ENCODE measurements at places on chromosomes 16 and 17. TPM values are rescaled to one million over a fixed set of nuclear protein-coding genes. Genes with fewer than 3 reads are reported as not detected.

Gene SPATA32
- total RNA-seq: not detected

Gene STH
- total RNA-seq: not detected

Gene KCNH6
- total RNA-seq: not detected

Gene RFWD3
- 35.5 TPM for total RNA-seq

DNA sequence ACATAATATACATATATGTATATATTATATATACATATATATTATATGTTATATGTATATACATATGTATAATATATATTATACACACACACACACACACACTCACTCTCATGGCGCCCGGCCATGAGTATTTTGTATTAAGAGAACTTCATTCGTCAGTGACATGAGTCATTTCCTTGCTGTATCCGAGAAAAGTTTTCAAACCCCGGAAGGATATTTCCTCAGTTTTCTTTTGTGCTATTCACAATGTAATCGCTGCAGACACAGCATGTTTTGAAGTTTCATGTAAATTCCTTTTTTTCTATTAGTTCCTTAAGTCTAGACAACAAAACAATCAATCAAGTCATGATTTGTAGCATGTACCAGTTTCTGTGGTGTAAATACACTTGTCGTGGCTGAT is 33.3 kb downstream of the OR1D5 start:
- DNase-seq: peak; percentile 94

DNA sequence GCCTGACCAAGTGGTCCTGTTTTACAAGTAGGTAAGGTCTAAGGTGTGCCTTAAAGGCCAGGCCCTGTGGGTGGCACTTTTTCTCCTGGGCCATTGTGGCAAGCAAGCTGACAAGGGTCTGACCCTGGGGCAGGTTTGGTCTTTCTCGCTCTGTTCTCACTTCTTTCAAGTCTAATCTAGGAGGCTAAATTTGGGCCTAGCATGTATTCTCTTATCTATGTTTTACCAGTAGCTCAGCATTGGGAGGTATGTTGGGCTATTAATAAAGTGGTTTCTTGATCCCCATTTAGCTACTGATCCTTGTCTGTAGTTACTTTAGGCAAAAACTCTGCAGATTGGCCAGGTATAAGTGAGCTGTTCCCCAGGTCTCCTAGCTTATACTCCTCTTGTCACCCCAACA is 77.7 kb downstream of the DNAH3 start:
- no peak for DNase-seq

GRCh38 chr17:63382826-63383225 is 63.3 kb downstream of the CYB561 start:
- DNase-seq: no peak

DNA sequence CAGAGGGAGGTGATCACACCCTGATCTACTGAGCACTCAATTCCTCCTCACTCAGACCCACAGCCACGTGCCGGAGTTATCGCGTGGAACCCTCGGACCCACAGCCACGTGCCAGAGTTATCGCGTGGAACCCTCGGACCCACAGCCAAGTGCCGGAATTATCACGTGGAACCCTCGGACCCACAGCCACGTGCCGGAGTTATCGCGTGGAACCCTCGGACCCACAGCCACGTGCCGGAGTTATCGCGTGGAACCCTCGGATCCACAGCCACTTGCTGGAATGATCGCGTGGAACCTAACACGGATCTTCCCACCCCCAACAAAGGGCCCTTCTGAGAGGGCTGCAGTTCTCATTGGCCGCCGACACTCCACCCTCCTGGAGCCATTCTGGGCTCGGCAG is 97.7 kb downstream of the PGS1 start:
- DNase-seq: no peak

DNA sequence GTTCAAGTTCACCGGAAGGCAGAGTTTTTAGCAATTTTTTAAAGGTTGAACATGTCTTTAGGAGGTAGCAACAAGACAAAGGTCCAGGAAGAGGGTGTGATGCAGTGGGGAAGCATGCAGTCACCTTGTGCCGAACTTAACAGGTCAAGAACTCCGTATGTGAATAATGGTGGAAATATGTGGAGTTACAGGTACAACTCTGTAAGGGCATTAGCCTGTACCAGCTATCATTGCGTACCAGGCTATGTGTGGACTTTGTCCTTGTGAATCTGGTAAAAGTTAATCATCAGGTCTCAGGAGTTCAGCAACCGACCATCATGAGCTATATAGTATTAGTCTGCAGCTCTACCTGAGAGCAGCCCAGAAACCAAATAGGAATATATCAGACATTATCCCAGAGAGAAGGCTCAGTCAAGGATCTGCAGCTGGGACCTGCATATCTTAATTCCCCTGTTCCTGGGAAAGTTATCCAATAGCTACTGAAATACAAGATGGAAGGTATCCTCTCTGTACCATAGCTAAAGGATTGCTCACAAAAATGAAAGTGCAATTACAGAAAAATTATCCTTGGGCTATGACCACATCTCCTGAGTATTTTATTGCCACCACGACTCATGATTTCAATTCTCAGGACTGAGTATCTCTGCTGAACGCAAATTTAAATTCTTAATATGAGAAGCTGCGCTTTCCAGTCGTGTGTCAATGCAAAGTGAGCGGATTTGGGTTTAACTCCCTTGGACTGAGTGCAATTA is 469.3 kb downstream of the CDH13 start:
- no peak for DNase-seq

DNA sequence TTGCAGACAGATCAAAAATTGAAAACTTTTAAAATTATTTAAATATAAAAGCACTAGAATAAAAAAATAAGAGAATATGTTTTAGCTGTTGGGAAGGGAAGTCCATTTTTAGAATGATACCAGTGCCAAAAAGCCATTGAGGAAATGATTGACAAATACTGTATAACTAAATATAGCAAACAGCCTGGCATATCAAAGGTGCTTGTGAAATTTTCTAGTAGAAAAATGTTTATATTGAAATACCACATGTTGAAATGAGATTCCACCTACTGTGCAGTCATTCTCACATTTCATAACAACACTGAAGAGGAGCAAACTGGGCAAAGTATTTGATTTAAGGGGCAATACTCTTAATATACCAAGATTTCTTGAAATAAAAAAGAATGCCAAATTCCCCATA is 183.5 kb downstream of the PHKB start:
- no peak for DNase-seq

- no peak for DNase-seq
These were observed 59.0 kb upstream of the WSCD1 start for GRCh38 chr17:6011206-6011605.

Gene CRYBA1
- total RNA-seq: not detected

DNA sequence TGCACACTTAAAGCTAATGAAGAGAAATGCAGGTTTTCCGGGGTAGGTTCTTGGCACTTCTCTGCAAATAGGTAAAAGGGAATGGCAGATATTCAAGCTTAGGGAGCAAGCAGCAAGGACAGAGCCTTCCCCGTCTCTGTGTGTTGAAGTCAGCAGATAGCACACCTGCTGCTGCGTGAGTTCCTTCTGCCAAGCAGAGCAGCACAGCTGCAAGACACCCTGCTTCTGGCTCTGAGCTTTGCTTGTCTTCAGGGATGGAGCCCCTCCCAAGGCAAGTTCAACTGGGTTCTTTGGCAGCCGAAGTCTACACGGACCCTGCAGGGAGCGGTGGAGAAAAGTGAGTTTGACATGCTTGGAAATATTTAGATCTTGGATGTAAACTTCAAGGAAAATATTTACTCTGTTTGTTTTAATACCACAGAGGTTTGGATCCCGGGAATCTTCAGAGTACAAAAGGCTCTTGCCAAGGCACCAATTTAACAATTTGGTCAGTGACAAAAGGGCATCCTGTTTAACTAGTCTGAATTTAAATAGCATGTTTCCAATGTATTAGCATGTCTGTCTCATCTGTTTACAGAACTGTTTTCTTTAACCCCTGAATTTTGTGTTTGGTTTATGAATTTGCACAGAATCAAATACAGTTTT is 113.4 kb upstream of the KCNJ16 start:
- no peak for DNase-seq

DNA sequence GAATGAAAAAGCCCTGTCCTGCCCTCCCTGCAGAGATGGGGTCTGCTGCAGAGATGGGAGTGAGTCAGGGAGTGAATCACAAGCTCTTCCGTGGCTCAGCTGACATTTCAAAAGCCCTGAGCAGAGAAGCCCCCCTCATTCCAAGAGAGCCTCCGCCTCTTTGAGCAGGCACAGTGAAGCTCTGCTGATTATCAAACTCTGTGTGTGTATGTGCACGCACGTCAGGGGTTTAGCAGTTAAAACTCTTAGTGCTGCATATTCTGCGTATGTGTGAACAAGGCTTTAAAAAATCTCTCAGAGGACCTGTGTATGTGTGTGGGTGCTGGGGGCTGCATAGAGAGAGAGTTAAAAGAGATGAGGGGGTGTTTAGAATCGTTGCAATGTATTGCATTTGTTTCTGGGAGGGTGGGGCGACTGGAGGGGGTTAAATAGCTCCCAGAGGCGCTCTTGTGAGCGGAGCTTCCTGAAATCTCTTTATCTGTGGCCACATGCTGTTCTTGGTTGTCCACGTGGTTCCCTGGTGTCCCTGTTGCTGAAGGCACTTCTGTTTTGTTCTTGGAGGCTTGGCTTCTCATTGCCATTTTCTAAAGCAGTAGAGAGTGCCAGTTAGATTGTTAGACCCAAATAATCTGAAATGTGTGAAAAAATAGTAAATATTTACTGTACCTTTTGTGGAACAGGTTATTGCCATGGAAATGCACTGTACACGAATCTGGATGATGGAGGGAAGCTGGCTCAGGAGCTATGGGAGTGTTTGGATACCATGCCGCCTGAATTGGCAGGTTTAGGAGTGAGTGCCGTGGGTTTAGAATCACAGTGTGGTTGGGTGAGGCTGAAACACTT is 116.6 kb downstream of the PRKCB start:
- DNase-seq: no peak

Gene NPIPA3
- total RNA-seq: 0.26 TPM

Gene TMEM100
- total RNA-seq: 0.33 TPM

DNA sequence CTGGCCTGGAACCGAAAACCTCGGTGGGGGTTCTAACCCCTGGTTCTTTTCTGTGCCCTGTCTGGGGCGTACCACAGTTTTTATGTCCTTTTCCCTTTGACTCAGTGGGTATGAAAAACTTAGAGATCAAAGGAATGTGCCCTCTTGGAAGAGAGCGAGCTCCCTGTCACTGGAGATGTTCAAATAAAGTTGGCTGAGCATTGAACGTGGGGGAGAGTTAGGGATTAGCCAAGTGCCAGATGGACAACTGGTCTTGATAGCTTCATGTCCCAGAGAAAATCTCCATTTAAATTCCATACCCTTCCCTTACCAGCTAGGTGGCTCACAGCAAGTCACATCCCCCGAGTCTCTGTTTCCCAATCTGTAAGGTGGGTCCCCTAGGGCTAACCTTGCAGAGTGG is 9.5 kb downstream of the ADGRG1 start:
- no peak for DNase-seq

- no peak for DNase-seq
These were observed 23.8 kb downstream of the HAPSTR1 start for GRCh38 chr16:9115277-9115676.

DNA sequence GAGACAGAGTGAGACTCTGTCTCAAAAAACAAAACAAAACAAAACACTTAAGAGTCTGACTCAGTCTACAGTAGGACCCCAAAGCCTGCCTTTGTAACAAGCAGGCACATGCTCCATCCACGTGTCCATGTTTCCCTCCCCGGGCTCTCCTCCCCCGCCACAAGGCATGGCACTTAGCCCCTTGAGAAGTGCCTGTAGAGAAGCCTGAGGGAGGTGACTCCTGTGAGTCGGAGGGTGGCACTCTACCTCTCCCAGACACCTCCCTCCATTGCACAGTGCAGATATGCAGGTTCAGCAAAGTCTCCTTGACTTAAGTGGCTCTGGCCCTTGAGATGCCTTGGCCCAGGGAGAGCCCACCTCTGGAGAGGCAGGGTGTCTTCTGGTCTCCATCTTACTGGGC is 6.8 kb downstream of the FHOD1 start:
- no peak for DNase-seq

- no peak for DNase-seq
These were observed 615.8 kb upstream of the ZFHX3 start for GRCh38 chr16:73663720-73664119.

DNA sequence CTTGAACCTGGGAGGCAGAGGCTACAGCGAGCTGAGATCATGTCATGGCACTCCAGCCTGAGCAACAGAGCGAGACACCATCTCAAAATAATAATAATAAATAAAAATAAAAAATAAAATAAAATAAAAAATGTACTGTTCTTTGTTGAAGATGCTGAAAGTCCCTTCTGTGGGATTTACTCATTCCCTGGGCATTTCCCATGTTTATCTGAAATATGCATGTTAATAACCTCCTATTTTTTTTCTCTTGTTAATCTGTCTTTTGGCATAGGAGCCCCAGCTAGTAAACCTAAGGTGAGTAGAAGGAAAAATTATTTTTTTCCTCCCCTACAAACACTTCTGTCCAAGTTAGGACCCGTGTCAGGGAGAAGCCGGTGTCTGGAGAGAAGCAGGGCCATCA is 34.4 kb downstream of the TMEM92 start:
- no peak for DNase-seq

Gene PDIA2
- 0.14 TPM for total RNA-seq

DNA sequence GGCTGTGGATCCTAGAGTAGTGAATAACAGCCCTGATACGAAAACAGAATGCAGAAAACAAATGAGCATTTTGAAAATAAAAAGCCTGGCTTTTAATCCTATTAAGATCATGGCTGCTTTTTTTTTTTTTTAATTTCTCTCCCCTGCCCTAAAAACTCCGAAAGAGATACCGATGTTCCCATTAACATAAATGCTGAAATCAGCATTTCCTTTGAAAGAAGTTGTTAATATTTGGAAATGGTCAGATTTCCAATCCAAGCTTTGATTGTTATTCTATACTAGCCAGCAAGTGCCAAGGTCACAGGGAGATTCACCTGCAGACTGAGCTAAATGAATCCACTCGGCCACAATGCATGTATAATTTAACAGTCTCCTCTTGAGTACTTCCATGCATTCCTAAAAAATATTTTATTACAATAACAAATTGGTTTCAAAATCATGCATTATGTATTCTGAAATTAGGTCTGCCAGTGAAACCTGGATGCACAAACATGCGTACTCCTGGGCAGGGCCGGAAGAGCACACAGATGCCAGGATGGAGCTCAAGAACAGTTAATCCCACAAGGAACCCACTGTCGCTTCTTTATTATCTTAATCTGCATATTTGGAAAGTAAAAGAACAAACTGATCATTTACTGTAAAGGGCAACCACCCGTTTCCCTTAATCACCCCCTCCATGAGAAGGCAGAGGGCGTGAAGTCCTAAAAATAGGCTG is 521.5 kb upstream of the ZFHX3 start:
- DNase-seq: no peak

Gene ACSF3
- total RNA-seq: 27.5 TPM

DNA sequence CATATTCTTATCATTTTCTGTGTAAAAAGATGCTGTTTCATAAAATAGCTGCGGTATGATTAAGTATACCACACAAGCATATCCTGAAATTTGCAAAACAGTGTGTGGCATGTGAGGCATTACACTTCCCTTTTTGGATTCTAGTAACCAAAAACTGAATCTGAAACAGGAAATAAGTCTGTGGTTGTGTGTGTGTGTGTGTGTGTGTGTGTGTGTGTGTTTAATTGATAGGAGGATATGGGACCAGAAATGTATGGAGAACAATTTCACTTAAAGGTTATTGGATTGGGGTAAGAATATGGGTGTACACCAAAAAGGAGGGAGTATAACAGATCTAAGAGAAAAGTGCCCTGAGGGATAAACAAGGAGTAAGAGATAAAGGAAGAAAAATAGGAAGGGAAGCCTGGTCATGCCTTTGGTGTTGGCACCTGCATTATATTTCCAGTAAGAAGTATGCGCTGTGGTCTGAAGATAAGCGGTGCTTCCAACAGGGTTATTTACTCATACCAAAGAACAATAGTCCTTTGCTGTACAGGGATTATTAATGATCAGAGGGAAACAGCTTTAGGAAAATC is 4.0 kb downstream of the LYRM1 start:
- DNase-seq: peak; percentile 96
